ENCODE measurements at places on chromosomes 2 and 18.

- no peak for DNase-seq
These were observed 116.6 kb upstream of the PELI1 start for GRCh38 chr2:64260817-64261216.

DNA sequence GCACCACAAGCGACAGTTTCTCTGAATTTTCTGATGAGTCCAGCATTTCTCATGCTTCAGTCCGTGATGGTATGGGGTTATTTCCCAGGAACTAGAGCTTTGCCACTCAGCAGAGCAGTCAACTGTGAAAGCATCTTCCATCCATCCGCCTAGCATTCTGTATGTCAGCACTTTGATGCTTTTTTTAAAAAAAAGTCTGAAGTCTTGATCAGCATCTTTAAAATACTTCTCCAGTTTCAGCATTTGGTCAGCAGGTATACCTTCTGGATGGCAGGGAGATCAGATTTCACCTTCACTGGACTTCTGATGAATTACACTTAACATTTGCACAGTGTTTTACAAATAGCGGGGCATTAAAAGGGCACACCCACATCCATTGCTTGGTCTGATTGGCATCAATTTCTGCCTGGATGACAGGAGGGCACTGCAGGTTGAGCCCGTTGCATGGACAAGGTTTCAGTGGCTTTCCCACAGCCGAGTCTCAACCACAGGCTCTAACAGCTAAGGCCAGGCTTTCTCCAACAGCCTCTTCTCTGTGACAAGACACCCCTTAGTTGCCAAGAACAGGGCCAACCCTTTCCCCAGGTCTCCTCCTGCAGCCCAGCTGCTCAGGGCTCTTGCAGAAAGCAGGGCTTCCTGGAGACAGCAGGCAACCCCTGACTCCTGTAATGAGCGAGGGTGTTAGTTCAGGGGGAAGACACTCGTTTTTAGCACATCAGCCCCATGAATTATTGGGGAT is 54.0 kb downstream of the EMILIN2 start:
- DNase-seq: no peak

- DNase-seq: no peak
These were observed 558.2 kb upstream of the LINC00305 start for GRCh38 chr18:64707052-64707451.

- DNase-seq: no peak
These were observed 169.2 kb upstream of the NCKAP5 start for GRCh38 chr2:133737242-133737993.

DNA sequence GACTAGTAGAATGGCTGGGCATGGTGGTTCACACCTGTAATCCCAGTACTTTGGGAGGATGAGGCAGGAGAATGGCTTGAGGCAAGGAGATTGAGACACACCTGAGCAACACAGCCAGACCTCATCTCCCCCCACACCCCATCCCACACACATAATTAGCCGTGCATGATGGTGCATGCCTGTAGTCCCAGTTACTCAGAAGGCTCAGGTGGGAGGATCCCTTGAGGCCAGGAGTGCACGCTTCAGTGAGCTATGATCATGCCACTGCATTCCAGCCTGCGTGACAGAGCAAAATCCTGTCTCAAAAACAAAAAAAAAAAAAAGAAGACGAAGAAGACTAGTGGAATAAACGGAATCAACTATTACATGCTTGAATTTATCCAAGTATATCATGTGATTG is 150.0 kb downstream of the STK39 start:
- DNase-seq: no peak

DNA sequence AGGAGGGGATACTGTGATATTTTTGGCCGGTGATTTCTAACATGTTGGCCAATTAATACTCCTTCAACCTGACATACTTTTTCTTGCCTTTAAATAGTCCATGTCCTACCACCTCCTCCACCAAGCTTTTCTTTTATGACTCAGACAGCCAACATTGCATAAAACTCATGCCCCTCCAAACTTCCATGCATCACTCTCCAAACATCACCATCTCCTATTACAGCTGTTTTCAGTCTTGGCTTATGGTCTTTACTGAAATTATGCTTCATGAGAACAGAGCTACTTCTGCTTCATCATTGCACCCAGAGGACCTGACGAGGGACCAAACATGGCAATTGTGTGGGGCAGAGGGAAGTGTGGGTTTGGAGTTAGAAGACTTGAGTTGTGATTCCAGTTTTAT is 305.4 kb downstream of the LPIN1 start:
- no peak for DNase-seq
